ENCODE measurements at places on chromosomes 7 and 10. TPM values are rescaled to one million over a fixed set of nuclear protein-coding genes. Genes with fewer than 3 reads are reported as not detected.

- no peak overlapping the region for H3K4me3 ChIP-seq
- H3K36me3 ChIP-seq: no peaks in the 10 kb centered on the region
- H3K4me1 ChIP-seq: no peaks in the 10 kb centered on the region
- H3K27ac ChIP-seq: no peak overlapping the region
Observed at GRCh38 chr7:27359181-27360125, 116.9 kb downstream of the EVX1 start.

The CLRN3 gene
- not detected for total RNA-seq

- peaks cover 32% of the 10 kb centered on the region for H3K4me1 ChIP-seq
- H3K4me3 ChIP-seq: no peak overlapping the region
- DNase-seq: no peak
- no peaks in the 10 kb centered on the region for H3K36me3 ChIP-seq
Observed at GRCh38 chr7:70031245-70031644, 433.0 kb downstream of the AUTS2 start.

The UBTD1 gene
- 1.0 TPM for total RNA-seq

GRCh38 chr7:101164071-101164840 is 1.1 kb downstream of the VGF start:
- H3K36me3 ChIP-seq: peaks cover 8% of the 10 kb centered on the region
- DNase-seq: peak; percentile 37

The RBM20 gene
- 0.02 TPM for total RNA-seq

The GET4 gene
- total RNA-seq: 40.5 TPM

DNA sequence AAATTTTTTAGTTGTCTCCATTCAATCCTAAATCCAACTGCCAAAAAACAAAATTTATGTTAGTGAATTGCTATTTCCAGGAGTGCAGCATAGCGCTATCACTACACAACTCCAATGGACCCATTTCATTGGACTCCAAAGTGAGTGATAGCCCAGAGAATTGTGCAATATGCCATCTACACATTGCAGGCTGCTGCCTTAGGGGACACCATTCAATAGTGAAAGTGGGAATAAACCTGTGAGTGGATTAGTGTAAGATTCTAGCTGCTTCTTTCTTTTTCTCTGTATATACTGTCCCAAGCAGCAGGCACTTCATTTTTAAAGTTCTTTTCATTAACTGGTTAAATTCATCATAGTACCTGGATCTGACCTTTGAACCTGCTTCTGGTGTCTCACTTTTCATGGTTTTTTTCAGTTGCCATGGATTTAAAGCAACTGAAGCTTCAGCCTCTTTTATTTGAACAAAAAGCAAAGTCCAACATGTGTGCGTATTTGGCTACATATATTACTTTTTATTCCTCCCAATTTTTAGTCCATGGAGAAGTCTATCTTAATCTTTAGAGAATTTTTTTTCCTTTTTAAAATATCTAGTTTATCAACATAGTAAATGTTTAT is 97.3 kb downstream of the DGKB start:
- H3K4me3 ChIP-seq: no peak overlapping the region
- no peaks in the 10 kb centered on the region for H3K4me1 ChIP-seq
- no peak for DNase-seq
- no peak overlapping the region for H3K27ac ChIP-seq
- no peaks in the 10 kb centered on the region for H3K36me3 ChIP-seq
- no peaks in the 10 kb centered on the region for H3K27me3 ChIP-seq

The PKD2L1 gene
- not detected for total RNA-seq

DNA sequence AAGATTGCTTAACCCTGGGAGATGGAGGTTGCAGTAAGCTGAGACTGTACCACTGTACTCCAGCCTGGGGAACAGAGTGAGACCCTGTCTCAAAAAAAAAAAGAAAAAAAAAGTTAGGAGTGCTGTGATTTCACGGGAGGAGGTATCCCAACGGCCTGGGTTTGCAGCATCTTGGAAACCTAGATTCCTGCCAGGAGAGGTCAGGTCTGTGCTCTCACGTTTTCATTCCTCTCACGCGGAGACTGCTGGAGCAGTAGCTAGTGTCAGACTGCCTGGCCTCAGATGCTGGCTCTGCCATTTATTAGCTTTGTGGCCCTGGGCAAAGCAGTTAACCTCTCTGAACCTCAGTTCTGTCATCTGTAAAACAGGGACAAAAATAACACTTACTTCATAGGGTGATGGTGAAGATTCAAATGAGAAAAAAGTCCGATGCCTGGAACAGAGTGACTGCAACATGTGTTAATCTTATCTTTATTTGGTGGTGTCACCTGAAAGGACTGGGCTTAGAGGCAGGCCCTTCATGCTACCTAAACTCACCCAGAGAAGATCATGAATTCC is 94.9 kb downstream of the GAD2 start:
- H3K4me3 ChIP-seq: no peak overlapping the region
- H3K27me3 ChIP-seq: peaks cover 28% of the 10 kb centered on the region
- no peak for DNase-seq
- H3K27ac ChIP-seq: no peak overlapping the region

DNA sequence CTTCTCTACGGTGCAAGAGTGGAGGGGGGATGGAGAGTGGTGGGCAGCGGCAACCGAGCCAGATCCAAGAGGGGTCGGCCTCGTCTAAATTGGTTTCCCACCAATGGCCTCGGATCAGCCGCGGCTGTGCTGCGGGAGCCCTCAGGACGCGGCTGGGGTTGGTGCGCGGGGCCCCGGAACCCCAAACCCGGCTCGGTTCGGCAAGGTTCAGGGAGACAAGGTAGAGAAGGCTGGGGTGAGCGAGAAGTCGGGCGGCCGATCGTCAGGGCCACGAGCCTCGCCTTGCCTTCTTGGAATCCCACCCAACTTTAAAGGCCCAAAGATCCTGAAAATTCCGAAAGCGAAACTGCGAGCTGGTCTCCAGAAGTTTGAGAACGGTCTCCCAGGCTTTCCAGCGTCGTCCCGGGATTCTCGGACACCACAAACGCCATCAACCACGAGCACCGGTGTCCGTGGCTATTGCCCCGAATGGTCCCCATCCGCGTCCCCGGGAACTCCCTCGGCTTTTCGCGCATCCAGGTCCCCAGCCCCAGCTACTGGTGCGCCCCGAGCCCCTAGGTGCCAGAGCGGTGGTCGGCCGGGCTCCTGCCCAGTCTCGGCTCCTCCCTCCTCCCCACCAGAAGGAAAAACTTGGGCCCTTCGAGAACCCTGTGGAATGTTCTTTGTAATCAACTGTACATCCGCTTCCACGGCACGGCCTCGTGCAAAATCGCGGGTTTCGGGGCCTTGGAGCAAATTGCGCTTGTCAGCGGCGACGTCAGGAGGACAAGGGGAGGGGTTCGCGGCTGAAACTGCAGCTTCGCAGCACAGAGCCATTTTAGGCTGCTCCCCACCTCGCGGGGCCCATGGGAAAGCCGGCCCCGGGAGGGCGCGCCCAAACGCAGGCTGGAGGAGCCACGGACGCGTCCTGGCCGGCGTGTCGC is 3.2 kb downstream of the SFMBT2 start:
- no peak overlapping the region for H3K27ac ChIP-seq
- H3K4me3 ChIP-seq: peak overlapping the region; percentile 95
- H3K36me3 ChIP-seq: peaks cover 13% of the 10 kb centered on the region
- peak; percentile 27 for DNase-seq
- H3K27me3 ChIP-seq: no peaks in the 10 kb centered on the region

The BCL7B gene
- total RNA-seq: 62.6 TPM
